ENCODE measurements at places on chromosomes 16 and 17. TPM values are rescaled to one million over a fixed set of nuclear protein-coding genes. Genes with fewer than 3 reads are reported as not detected.

DNA sequence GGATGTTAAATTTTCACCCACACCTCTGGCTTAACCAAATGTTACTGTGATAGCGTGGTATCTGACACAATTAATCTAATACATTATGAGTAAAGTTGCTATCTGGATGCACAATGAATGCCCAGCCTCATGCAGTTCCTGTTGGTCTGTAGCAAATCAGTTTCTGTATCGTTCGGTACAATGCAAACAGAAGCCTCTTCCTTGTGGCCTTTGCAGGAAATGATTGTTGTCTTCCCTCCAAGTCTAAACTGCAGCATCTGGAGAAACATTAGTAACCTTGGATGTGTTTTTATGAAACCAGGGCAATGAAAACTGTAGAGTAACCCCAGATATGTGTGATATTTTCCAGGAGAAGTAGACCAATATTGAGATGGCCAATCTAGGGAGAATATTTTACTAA is 46.8 kb downstream of the CYB561 start:
- no peak for DNase-seq

DNA sequence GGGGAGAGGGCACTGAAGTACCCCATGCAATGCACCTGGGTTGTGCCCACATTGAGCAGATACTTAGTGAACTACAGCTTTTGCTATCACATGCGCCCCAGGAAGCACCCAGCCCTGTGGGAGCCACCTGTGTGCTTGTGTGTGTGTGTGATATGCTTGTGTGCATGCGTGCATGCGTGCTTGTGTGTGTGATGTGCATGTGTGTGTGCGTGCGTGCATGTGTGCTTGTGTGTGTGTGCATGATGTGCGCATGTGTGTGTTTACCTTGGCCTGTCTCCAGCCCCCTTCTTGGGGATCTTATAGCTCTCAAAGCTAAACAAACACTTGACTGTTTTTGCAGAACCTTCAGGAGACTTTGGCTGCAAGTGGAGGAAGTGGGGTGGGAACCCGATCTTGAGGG is 841 bp downstream of the C16orf89 start:
- no peak for DNase-seq

DNA sequence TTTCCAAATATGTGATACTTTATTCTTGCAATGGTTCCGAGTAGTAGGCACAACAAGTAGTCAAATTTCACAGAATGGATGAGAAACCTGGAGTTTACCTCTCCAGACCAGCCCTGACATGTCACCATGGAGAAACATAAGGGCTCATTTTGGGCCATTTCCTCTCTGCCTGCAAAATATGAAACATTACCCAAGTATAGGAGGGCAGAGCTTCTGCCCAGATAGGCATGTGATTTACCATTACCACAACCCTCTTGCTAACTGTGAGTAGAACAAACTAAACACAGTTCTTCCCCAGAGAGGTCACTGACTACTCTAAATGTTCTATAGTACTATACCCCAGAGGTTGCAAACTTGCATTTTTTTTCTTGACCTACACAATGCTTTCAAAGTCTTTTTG is 15.7 kb upstream of the KPNB1 start:
- DNase-seq = no peak

DNA sequence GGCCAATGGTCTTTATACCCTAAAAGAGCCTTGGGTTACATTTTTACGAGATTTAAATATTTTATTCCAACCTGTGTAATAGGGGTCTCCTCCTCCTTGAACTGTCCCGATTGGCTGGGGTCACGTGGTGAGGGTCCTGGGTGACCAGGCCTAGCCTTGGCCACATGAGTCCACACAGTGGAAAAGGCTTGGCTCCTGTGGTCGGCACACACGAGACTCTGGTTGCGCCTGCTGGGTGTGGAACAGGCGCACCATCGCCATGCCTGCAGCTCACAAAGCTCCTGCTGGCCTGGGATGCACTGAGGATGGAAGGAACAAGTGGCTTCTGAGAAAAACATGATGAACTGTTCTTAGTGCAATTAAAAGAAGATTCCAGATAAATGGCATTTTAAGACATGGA is 103.9 kb upstream of the ZNF750 start:
- no peak for DNase-seq

Gene CCDC144A
- 0.36 TPM for total RNA-seq

All from OCI-LY7 (cell line).